ENCODE measurements at places on chromosomes 12 and 14.

DNA sequence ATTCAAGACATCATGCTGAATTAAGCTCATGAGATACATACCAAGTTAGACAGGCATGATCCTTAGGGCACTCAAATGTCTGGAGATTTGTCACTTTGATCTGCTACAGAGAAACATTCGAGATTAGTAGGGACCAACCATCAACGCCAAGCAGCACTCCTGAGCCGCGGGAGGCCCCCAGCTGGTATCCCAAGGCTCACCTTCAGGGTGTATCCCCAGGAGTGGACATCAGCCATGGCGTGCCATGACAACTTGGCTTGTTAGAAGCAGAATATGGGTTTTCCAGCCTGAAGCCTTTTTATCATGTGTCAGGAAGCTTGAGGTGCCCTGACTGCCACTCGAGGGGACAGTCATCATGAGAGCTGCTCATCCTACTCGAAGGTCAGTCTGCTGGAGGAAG, 39.1 kb upstream of the GPHB5 start:
- no peak for DNase-seq

DNA sequence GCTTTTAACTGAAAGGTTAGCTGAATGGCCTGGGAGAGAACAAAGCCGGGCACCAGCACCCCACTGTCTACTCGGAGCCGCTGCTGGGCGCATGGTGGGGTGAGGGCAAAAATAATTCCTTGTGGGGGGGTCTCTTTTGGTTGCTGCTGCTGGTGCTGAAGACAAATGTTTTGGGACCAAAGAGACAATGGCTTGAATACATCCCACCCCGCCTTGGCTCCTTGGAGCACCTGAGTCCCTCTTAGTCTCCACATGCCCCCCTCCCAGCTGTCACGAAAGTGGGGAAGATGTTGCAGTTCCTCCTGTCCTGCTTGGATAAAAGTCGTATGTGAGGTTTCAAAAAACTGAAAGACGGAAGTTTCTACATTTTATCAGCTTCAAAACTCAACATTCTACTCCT, 85.0 kb downstream of the PIWIL1 start:
- no peak for DNase-seq

GRCh38 chr12:91892081-91892855, 253.4 kb downstream of the BTG1 start:
- DNase-seq: no peak

- no peak for DNase-seq
Measured at GRCh38 chr14:72049462-72049861, 117.2 kb downstream of the RGS6 start.

- DNase-seq: no peak
Measured at GRCh38 chr12:124909831-124910560, 4.5 kb downstream of the UBC start.
